Activated T-helper 17 cell treated with anti-CD3 and anti-CD28 coated beads, Interleukin-2, amount 50 U/mL, for 72 hours (primary cell): ENCODE measurements at places on chromosomes 1 and 21.

- no peak for ATAC-seq
Observed at GRCh38 chr1:79716447-79716846, 709.9 kb upstream of the ADGRL4 start.

- ATAC-seq, result no peak
Observed at GRCh38 chr1:7036386-7036785, 251.1 kb downstream of the CAMTA1 start.

DNA sequence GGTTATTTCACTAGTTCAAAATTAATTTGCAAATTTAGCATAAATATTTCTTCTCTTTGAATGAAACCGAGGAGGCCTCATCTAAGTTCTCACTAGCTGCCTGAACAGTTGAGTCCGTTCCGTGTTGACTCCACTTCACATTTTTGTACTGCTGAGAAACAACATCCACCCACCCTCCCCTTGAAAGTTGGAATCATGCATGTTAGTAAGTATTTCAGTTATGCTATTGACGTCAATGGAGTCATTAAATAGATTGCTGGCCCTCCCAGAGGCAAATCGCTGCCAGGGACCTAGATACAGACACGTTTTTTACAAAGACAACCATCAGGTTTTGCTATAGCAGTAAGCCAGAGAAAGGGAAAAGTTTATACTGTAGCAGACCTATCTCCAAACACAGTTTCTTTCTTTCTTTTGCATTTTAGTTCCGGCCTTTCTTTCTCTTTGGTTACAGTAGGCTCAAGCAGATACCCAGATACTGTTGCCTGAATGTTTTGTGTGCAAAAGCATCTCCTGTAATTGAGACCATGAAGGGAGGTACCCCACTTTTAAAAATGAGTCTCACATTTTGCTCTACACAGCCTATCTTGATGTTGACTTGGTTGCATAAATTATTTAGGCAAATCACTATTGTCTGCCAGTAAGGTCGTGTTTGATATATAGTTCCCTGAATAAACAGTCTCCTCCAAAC, 262.6 kb upstream of the SGIP1 start:
- peak; percentile 50 for ATAC-seq

GRCh38 chr1:85957760-85958159, 198.8 kb downstream of the COL24A1 start:
- no peak for ATAC-seq

- no peak for ATAC-seq
Observed at GRCh38 chr1:173856903-173857302, 10.9 kb downstream of the GAS5 start.

DNA sequence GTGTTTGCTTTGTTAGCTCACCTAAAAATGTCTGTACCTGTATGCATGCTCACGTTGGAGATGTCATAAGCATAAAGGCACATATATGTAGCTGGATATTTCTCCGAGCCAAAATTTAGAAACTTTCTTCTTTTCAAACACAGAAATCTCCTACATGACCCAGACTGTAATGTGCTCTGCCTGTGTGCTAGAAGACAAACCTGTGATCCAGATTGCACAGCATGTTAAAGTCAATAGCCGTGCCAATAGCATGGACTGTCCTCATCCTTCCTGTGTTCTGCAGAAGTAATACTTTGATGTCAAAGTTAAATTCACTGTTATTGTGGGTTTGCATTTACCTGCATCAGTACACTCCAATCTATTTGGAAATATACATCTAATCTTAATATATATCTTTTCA, 346.2 kb upstream of the ZRANB2 start:
- no peak for ATAC-seq

DNA sequence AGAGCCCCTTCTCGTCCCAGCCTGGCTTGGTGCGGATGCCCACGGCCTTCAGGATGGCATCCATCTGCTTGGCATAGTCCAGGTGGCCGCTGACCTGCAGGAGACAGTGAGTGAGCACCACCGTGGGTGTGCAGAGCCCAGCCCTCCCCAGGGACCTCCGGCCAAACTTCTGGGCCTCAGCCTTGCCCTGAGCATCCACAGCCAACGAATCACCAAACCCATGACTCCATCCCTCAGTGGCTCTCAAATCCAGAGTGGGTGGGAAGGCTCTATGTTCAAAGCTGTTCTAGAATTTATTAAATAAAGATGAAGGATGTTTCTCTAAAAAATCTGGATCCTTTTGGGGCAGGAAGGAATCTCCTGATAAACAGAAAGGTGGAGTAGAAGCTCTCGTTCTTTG, 18.7 kb downstream of the HTR6 start:
- ATAC-seq, result no peak

DNA sequence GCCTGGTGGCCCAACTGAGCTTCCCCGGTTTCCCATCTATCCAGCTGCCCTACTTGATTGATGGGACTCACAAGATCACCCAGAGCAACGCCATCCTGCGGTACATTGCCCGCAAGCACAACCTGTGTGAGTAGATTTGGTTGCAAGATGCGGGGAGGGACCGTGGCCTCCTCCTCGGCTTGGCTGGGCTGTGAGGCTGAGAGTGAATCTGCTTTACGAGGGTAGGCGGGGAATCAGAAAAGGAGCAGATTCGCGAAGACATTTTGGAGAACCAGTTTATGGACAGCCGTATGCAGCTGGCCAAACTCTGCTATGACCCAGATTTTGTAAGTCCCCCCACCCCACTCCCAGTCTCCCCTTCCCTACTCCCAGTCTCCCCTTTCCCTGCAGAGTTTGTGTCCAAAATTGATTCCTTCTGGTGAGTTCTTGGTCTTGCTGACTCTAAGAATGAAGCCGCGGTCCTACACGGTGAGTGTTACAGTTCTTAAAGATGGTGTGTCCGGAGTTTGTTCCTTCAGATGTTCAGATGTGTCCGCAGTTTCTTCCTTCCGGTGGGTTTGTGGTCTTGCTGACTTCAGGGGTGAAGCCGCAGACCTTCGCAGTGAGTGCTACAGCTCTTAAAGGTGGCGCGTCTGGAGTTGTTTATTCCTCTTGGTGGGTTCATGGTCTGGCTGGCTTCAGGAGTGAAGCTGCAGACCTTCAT, 1.5 kb downstream of the GSTM2 start:
- no peak for ATAC-seq

DNA sequence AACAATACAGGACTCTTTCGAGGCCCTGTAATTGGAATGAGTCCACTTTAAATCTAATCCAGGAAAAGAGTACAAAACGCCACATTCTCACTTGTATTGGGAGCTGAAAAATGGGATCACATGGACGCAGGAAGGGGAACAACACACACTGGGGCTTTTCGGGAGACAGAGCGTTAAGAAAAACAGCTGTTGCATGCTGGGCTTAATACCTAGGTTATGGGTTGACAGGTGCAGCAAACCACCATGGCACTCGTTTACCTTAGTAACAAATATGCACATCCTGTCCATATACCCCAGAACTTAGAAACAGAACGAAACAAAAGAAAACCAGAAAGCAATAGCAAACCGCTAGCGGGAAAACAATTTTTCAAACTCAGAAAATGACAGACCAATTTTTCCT, 1532.7 kb upstream of the TPTE start:
- no peak for ATAC-seq

DNA sequence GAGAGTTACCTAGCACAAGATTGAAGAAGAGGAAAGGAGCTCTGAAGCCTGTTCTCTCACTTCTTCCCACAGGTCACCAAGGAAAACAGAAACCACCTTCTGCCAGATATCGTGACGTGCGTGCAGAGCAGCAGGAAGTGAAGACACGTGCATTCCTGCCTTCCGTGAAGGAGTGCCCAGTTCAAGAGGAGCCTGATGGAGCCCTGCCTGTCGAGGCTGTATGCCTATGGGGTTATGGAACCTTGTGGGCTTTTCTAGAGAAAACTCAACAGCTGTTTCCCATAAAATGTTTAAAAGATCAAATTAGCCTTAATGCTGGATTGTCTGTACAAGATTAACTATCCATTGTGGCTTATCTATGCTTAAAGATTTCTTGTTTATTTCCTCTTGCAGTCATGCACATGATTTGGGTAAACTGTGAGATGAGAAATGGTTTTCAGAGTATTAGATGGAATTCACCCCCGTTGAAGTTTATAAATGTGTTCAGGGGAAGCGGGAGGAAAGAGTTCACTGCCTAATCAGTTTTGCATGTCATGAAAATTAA, 27.8 kb downstream of the NTPCR start:
- ATAC-seq, result peak; percentile 74

- no peak for ATAC-seq
Observed at GRCh38 chr1:71828431-71829012, 453.8 kb downstream of the NEGR1 start.

- no peak for ATAC-seq
Observed at GRCh38 chr1:5098981-5099385, 444.6 kb downstream of the AJAP1 start.

DNA sequence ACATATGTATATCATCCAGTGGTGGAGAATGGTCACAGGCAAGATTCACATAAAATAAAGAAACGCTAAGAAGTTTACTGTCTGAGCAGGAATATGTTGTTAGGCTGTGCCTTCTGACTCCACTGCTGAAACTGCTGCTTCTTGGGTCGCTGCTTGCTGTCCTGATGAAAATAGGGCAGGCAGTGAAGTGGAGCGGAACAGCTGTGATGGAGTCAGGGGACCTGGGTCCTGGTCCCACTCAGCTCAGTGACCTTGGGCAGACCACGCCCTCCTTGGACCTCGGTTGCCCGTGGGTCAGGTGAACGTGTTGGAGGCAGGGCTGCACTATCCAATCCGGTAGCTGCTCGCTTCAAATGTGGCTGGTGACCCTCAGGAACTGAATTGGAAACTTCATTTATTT, 33.4 kb upstream of the IFFO2 start:
- no peak for ATAC-seq

DNA sequence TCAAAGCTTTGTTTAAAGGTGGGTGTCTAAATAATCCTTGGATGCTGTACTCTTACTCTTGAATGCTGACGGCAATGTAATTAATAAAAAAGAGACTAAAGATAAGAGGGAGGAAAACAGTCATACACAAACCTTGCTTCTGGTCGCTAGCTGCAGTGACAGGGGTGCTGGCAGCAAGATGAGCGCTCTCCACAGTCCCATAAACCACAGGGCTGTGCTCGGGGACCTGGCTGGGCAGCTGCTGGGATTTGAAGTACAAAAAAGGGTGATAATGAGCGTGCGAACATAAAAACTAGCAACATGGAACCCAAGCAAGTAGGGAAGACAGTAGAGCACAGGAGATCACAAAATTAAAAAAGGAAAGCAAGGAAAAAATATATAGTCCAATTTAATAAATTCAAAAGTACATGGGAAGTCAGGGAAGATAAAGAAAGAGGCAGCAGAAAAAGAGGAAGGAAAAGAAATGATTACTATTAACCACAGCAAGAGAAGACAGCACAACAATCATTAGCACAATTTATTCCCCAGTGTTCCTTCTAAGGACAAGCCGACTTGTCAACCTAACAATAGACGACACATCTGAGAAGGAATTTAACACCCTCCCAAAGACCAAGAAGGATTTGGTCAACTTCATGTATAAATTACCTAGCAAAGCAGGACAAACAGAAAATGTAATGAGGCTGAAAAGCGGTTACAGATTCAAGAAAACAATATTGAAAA, 162.9 kb upstream of the HP1BP3 start:
- ATAC-seq, result no peak

DNA sequence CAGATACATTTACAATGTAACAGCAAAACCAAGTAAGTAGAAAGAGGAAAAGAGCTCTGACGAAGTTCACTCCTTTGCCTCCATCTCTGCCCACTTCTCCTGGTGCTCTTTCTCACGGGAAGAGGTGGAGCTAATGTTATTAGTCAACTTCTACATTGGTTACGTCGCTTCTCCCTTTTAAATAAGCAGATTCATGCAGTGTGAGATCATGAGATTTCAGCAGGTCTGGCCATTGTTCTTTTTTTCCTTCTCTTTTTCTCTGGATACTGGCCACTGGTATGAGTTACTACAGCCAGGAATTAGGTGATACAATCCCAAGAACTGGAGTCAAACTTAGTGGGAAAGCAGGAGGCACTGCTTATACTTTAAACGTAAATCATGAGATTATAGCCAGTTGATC, 207.1 kb downstream of the AKT3 start:
- no peak for ATAC-seq

DNA sequence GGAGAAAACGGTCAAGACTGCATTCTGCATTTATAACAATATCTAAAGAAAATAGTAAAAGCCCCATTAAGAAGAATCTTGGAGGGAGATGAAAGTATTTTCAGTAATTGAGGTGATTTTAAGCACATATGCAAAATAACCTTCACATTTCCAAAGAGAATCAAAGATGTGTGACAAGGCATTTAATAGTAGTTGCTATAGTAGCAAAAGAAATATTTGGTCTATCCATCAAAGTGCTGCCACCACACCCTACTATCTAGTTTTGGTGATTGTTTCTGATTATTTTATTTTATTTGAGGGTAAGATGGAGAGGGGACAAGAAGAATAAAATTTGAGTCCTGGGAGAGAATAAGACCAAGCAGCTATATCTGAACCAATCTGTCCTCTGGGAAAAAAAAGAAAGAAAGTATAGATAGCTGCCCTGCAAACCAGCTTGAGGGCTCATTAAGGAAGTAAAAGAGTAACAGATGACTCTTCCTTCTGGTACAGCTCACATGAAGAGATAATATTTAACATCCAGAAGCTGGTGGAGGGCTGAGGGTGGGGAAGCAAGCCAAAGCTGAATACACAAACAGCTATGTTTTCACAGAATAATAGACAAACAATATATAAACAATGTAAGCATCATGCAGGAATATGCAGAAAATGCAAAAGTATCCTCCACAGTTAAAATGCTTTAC, 47.2 kb upstream of the RASAL2 start:
- no peak for ATAC-seq

DNA sequence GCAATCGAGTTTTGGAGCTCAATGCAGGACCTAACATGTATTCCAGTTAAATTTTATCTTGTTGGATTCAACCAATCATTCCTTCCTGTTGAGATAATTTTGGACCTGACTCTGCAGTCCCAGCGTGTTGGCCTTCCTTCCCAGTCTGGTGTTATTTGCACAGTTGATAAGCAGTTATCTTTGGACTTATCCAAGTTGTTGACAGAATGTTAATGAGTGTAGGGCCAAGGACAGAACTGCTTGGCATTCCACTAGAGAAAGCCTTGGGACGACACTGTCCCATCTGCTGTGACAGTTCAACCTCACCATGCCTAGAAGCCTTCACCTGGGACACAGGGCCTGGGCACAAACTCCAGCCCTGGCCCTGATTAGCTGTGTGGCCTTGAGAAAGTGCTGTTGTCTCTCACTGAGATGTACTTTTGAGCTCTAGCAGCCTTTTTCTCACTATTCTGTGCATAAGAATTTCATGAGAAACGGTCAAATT, 104.1 kb upstream of the SLC25A33 start:
- no peak for ATAC-seq

- no peak for ATAC-seq
Observed at GRCh38 chr1:221683681-221684080, 58.2 kb downstream of the DUSP10 start.

- ATAC-seq, result no peak
Observed at GRCh38 chr21:30014886-30015285, 75.1 kb upstream of the GRIK1 start.
